ENCODE measurements at places on chromosomes 2 and 18.

DNA sequence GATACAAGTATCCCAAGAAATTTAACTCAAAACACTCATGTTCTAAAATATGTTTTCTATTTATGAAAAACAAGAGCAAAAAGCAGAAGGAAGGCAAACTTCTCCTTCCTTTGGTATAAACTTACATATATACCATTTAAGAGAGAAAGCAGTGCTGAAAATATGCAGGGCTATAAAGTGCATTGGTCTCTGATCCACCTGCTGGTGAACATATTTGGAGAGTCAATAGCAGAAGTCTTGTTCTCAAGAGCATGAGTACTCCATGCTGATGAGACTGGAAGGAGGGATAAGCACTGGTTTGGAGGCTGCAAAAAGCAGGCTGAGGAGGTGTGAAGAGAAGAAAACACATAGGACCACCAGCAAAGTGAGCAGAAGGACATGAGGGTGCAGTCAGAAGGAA, 391.2 kb downstream of the STK39 start:
- DNase-seq: no peak

DNA sequence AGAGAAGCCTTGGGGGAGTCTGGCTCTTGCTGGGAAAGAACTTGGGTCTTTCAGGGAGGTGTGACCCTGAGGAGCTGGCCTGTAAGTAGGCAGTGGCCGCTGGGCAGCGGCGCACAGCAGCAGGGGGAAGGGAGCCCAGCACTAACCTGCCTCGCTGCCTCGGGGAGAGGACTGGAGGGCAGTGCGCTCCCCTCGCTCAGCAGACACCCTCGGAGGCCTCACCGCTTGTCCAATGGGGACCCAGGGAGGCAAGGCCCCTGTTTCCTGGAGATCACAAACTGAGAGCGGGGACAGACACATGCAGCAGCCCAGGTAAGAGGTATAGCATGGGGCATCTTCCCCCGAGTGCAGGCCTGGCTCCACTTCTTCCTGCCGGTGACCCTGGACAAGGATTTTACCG, 3.3 kb downstream of the DNMT3A start:
- DNase-seq: no peak

- DNase-seq: no peak
Measured at GRCh38 chr2:94955702-94956101, 69.8 kb upstream of the MAL start.

DNA sequence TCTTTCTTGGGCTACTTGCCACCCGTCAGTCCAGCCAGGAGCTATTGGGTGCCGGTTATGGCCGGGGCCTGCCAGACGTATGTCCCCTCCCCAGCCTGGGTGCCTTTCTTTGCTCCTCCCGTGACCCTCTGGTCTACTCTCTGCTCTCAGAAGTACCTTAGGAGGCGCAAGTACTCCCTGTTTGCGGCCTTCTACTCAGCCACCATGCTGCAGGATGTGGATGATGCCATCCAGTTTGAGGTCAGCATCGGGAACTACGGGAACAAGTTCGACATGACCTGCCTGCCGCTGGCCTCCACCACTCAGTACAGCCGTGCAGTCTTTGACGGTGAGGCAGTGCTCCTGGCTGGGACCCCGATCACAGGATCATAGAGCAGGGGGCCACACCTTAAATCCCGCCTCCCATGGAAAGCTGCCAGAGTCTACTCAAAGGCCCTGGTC, 99.5 kb downstream of the DYSF start:
- DNase-seq: no peak

GRCh38 chr2:73877071-73877802, 15.6 kb upstream of the ACTG2 start:
- DNase-seq: peak; percentile 49

GRCh38 chr2:85748985-85749875, 4.6 kb upstream of the ATOH8 start:
- DNase-seq: no peak

DNA sequence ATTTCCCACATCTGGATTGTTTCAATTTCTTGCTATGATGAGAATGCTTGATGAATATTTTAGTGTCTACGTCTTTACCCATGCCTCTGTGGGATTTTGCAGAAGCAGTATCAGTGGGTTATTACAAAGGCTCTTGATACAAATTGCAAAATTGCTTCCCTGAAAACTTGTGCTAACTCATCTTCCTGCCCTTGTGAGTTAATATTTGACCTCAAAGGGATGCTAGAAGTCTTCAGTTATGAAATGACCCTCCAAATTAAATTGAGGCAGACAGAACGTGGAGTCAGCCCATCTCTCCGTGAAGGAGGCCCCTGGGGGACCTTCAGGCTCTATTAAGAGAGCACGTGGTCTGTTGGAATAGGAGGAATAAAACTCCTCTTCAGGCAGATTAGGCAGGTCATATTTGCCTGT, 239.2 kb upstream of the HS6ST1 start:
- DNase-seq: peak; percentile 27

GRCh38 chr2:115910270-115910669, 1467.8 kb downstream of the DPP10 start:
- DNase-seq: no peak

DNA sequence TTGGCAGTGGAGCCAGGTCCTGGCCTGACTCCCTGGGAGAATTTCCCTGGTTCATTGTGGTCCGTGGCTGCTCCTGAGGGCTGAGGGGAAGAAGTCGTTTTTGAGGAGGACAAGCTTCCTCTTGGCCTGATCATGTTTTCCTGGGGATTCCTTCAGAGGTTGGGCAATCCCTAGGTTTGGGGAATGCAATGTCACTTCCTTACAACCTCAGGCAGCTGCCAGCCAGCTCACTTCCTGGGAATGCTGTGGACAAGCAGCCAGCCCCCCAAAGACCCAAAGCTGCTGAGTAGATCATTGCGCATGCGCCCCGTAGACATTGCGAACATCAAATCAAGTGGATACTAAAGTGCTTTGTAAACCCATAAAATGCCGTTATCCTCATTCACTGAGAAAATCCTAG, 7.7 kb upstream of the DNMT3A start:
- no peak for DNase-seq

GRCh38 chr18:13183790-13184189, 34.8 kb upstream of the LDLRAD4 start:
- DNase-seq: no peak

DNA sequence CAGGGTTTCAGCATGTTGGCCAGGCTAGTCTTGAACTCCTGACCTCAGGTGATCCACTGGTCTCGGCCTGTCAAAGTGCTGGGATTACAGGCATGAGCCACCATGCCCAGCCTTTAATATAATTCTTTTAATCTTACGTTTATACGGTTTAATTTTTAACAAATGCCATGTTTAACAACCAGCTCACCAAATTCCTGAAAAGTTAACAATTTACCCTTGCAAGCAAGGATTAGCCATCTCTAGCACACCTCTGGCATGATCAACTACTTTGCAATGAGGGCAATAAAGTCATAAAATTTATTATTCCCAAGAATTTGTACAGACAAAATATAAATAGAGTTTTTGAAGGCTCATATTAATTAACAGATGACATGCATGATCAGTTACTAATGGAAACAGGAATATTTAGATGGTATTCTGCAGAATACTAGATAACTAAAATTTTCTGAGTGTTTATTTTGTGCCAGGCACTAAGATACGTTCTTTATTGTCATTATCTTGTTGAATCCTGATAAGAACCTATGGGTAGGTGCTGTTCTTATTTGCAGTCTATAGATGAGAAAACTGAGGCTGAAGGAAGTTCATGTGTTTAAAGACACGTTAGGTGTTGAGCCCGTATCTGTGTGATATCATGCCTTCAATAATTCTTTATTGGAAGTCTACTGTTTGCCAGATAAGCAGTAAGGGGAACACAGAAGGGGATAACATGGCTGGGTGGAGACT, 190.1 kb downstream of the CDCA7 start:
- DNase-seq: no peak

DNA sequence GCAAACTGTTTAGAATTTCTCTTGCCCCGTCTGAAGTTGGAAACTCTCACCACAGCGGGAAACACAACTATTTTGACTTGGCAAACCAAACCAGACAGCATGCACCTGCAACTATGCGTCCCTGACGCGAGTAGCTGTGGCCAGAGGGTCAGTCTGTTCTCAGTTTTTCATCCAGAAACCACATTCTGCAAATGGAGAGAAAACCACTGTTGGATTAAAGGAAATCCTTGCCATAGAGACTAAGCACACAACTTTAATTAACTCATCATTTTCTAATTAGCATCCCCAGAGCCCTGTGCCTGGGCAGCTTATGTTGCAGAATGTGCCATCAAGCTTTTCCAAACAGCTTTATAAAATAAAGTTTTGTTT, 415.7 kb upstream of the TCF4 start:
- no peak for DNase-seq

DNA sequence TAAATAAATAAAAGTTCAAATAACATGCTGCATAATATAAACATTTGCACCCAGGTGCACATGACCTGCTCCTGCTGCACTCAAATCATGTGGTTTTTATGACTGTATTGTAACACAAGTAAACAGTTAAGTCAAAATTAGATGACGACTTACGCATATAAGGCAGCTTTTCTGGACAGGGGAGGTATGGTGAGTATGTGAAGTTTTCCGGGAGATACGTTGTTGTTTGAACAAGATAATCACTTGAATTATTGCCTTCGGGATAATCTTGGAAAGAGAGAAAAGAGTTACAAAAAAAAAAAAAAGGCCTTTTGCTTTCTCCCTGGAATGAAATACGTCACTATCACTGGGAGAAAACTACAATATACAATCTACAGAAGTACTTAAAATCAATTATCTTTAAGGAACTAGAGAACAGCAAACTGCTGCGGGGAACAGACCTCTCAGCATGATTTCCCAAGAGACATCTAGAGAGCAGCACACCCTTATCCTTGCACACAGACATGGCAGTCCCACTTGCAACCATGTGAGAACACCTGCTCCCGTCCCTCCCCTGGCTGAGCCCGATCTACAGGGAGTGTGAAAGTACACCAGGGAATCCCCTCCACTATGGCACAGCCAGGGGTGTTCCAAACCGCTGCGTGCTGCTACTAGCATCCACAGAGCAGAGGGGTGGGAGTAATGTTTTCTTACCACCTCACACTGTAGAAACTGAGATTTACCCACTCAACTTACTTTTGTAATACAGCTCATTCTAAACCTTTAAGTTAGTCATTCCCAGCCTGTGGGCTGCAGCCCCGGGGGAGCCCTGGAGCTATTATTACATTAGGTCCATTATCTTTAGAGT, 26.3 kb downstream of the B4GALT6 start:
- no peak for DNase-seq

DNA sequence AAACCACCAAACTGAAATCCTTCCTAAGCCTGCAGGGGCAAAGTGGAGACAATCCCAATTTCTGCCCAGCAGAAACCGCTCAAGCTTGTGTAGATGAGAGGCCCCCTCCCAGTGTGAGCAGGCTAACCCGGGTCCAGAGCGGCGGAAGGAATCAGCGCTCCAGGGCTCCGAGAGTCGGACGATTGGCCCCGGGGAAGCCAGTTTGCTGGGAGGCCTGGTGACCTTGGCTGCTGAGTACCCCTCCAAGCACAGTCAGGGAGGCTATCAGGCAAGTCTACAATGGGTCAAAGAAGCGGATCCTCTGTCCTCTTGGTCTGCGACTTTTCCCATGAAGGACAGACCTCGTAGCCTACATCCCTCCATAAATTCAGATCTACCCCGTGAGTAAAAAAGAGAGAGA, 16.8 kb upstream of the EN1 start:
- no peak for DNase-seq

DNA sequence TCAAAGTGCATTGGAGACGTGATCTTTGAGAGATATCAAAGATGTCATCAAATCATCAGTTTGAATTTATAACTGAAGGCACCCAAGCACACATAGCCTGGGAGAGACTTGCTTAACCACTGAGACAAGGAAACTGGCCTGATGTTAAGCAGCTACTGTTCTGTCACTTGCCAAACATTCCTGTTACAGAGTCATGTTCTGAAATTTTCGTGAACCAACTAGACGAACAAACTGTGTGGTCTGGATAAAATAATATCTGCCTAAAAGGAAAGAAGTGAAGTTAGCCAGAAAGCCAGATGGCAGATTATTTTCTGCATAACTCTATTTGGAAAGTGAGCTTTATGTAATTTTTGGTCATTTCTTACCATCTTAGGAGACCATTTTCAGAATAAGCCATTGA, 51.4 kb downstream of the SPATS2L start:
- no peak for DNase-seq

GRCh38 chr2:168525020-168525419, 68.9 kb downstream of the CERS6 start:
- DNase-seq: no peak

- peak; percentile 98 for DNase-seq
Measured at GRCh38 chr2:29747786-29748470, 173.5 kb downstream of the ALK start.

Data from DMS79 (cell line).